ENCODE measurements at places on chromosomes 1 and 21.

DNA sequence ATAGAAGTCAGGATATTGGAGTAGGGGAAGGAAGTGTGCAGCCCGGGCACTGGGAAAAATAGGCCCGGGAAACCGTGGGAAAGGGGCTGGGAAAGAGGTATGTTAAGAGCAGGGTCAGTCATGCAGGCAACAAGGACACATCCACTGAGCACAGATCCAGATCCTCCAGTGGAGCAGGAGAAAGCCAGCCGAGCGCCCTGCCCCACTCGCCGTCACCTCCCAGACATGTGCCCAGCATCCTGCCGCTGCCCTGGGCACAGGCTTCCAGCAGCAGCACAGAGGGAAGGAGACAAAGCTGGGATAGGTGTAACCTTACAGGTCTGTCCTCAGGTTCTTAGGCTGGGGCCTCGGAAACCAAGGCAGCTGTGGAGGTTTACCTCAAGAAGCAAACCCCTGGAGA is 64.2 kb downstream of the FAM163A start:
- peaks cover 18% of the 10 kb centered on the region for H3K27me3 ChIP-seq
- DNase-seq: no peak
- H3K4me1 ChIP-seq: no peaks in the 10 kb centered on the region
- no peak overlapping the region for H3K27ac ChIP-seq
- H3K36me3 ChIP-seq: no peaks in the 10 kb centered on the region
- no peak overlapping the region for H3K4me3 ChIP-seq

- H3K4me3 ChIP-seq: no peak overlapping the region
- no peak for DNase-seq
- no peak overlapping the region for H3K27ac ChIP-seq
- H3K27me3 ChIP-seq: peaks cover 3% of the 10 kb centered on the region
- H3K36me3 ChIP-seq: no peaks in the 10 kb centered on the region
- H3K4me1 ChIP-seq: peaks cover 5% of the 10 kb centered on the region
Observed at GRCh38 chr1:110850145-110850544, 22.8 kb upstream of the CD53 start.

- no peaks in the 10 kb centered on the region for H3K27me3 ChIP-seq
- no peak overlapping the region for H3K4me3 ChIP-seq
- no peak overlapping the region for H3K27ac ChIP-seq
- no peak for DNase-seq
- peaks cover 7% of the 10 kb centered on the region for H3K4me1 ChIP-seq
- no peaks in the 10 kb centered on the region for H3K36me3 ChIP-seq
Observed at GRCh38 chr1:96487971-96488370, 233.6 kb upstream of the PTBP2 start.

DNA sequence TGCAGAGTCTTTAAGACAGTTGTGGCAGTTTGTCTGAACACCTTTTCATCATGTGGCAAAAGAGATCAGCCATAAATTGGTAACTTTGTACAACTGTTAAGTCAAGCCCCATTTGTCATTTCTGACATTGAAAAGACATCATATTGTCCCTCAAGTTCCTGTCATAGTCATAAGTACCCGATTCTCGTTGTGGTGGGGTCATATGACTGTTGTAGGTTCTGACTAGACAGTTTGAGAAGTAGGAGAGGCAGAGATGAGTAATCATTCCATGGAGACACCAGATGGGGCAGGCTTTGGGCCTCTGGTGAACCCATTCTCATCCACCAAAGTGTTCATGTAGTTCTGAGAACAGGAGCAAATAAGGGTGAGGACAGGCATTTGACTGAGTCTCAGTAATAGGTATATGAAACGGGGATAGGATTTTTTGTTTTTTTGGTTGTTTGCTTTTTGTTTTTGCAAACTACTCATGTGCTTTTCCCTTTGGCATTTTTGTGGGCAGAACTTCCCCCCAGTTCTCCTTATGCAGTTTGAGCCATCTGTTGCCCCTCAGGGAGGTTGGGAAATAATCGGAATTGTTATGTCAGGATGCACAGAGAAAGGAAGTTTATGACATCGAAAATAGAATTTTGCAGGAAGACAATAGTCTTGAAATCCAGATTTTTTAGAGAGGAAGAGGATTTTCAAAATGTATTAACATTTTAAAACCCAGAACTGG is 86.9 kb upstream of the KCNE2 start:
- H3K36me3 ChIP-seq: no peaks in the 10 kb centered on the region
- no peaks in the 10 kb centered on the region for H3K27me3 ChIP-seq
- no peak overlapping the region for H3K4me3 ChIP-seq
- H3K27ac ChIP-seq: no peak overlapping the region
- no peak for DNase-seq

- H3K4me3 ChIP-seq: peak overlapping the region; percentile 74
- H3K36me3 ChIP-seq: peaks cover 5% of the 10 kb centered on the region
- no peak overlapping the region for H3K27ac ChIP-seq
- peaks cover 6% of the 10 kb centered on the region for H3K27me3 ChIP-seq
- no peak for DNase-seq
- peaks cover 35% of the 10 kb centered on the region for H3K4me1 ChIP-seq
Observed at GRCh38 chr1:169890761-169891538, 2.7 kb downstream of the SCYL3 start.

DNA sequence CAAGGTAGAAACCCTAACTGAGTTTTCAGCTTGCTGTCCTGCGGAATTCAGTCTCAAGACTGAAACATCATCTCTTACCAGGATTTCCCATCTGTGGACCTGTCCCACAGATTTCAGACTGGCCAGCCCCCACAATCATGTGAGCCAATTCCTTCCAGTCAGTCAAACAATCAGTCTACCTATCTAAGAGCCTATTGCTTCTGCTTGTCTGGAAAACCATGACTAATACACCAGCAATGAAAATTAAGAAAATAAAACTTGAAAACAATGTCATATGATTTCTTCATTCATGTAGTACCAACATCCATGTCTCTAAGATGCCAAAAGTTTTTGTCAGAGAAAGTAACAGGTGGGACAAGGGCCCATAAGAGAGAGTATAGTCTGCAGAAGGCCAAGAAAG is 57.6 kb upstream of the CRB1 start:
- H3K36me3 ChIP-seq: no peaks in the 10 kb centered on the region
- DNase-seq: no peak
- H3K4me1 ChIP-seq: no peaks in the 10 kb centered on the region
- H3K4me3 ChIP-seq: no peak overlapping the region
- peaks cover 4% of the 10 kb centered on the region for H3K27me3 ChIP-seq

DNA sequence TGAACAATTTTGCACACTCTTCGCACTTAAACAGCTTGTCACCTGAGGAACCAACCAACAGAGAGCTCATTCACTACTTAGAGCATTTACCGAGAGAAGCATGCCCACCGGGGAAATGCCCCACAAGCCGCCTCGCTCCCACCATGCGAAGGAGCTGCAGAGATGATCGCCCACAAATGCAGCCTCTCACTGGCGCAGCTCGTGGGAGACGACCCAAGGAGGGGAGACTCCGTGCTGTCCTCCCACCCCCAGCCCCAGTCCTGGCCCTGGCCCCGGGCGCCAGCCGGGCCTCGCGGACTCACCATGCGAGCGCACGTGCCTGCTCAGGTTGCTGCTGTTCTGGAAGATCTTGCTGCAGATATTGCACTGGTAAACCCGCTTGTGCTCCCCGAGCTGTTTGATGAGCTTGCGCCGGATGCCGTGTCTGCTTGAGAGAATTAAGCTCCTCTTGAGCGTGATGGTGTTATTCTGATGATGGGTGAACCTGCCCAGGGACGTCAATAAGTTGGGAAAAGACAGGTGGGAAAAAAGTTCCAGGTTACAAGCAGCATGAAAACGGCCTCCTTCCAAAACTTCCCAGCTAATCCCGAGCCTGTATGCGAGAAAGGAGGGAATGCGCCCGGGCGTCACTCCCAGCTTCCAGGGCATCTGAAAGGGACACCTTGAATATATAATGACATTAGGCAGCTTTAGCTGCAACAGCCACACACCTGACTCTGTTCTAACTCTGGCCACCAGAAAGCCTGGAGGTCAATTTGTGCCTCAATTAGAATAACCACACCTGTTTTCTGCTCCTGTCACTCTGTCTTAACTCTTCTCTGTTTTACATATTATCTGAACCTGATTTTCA is 42.8 kb downstream of the PRDM15 start:
- no peaks in the 10 kb centered on the region for H3K4me1 ChIP-seq
- no peak for DNase-seq
- peaks cover 19% of the 10 kb centered on the region for H3K36me3 ChIP-seq

GRCh38 chr1:37944086-37944763 is 2.6 kb downstream of the INPP5B start:
- DNase-seq: no peak
- H3K36me3 ChIP-seq: no peaks in the 10 kb centered on the region
- peaks cover 3% of the 10 kb centered on the region for H3K27me3 ChIP-seq
- H3K4me1 ChIP-seq: peaks cover 15% of the 10 kb centered on the region
- no peak overlapping the region for H3K27ac ChIP-seq

DNA sequence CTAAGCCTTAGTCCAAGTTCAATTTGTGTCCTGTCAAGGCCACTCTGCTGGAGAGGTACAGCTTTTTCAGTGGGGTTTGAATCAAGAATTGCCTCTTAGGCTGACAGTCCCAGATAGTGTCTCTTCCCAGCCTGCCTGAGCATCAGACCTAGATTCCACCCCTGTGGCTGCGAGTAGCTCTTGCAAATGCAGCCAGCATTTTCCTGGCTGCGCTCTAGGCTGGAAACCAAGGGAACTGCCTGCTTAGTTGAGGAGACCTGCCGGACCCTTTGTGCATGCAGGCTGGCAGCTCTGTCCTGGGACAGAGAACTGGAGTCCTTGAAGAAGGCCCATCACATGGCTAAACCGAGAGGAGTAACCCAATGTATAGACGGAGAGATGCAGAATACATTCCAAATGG is 293.7 kb downstream of the PCP4 start:
- no peak overlapping the region for H3K4me3 ChIP-seq
- H3K27ac ChIP-seq: no peak overlapping the region
- no peak for DNase-seq
- H3K27me3 ChIP-seq: peaks cover 3% of the 10 kb centered on the region
- H3K4me1 ChIP-seq: no peaks in the 10 kb centered on the region
- no peaks in the 10 kb centered on the region for H3K36me3 ChIP-seq

DNA sequence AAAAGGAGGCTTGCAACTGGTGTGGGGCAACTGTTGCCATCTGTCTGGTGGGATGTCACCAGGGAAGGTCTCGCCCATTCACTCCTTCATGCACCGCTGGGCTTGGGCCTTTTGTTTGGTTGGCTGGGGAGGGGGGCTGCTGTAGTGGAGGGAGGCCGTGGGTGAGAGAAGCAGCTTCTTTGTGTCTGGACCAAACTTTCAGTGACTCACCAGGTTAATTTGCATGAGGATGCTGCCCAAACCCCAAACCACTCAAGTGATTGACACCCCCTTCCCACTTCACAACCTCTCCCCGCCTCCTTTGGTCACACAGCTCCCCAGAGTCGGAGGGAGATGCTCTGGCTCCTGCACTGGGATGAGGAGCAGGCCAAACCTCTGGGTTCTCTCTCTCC is 19.7 kb downstream of the BTG2 start:
- no peak for DNase-seq
- peak overlapping the region; percentile 36 for H3K27ac ChIP-seq
- H3K4me1 ChIP-seq: peaks cover 76% of the 10 kb centered on the region
- peaks cover 5% of the 10 kb centered on the region for H3K36me3 ChIP-seq

GRCh38 chr1:241553886-241554592 is 21.9 kb downstream of the KMO start:
- H3K36me3 ChIP-seq: no peaks in the 10 kb centered on the region
- no peaks in the 10 kb centered on the region for H3K4me1 ChIP-seq
- H3K27me3 ChIP-seq: peaks cover 1% of the 10 kb centered on the region
- H3K27ac ChIP-seq: no peak overlapping the region
- no peak for DNase-seq

GRCh38 chr1:2628191-2628932 is 4.5 kb downstream of the MMEL1 start:
- no peak overlapping the region for H3K4me3 ChIP-seq
- no peak overlapping the region for H3K27ac ChIP-seq
- H3K27me3 ChIP-seq: peaks cover 22% of the 10 kb centered on the region

DNA sequence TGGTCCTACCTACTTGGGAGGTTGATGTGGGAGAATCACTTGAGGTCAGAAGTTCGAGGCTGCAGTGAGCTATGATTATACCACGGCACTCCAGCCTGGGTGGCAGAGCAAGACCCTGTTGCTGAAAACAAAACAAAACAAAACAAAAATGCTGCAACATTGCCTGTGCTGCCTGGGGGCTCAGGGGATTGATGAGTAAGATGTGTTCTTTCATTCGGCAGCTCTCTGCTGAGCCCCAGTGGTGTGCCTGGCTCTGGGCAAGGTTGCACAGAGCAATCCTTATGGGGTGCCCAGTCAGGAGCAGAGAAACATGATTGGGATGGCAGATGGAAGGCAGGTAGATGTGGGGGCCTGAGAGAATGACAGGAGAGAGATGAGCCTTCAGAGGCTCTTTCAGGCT is 28.6 kb upstream of the KDM4A start:
- H3K27me3 ChIP-seq: peaks cover 7% of the 10 kb centered on the region
- peaks cover 28% of the 10 kb centered on the region for H3K36me3 ChIP-seq
- H3K4me1 ChIP-seq: peaks cover 4% of the 10 kb centered on the region
- H3K4me3 ChIP-seq: no peak overlapping the region

- H3K4me3 ChIP-seq: no peak overlapping the region
- H3K27ac ChIP-seq: no peak overlapping the region
- peaks cover 4% of the 10 kb centered on the region for H3K4me1 ChIP-seq
Observed at GRCh38 chr21:34983680-34984086, 65.4 kb downstream of the RUNX1 start.

DNA sequence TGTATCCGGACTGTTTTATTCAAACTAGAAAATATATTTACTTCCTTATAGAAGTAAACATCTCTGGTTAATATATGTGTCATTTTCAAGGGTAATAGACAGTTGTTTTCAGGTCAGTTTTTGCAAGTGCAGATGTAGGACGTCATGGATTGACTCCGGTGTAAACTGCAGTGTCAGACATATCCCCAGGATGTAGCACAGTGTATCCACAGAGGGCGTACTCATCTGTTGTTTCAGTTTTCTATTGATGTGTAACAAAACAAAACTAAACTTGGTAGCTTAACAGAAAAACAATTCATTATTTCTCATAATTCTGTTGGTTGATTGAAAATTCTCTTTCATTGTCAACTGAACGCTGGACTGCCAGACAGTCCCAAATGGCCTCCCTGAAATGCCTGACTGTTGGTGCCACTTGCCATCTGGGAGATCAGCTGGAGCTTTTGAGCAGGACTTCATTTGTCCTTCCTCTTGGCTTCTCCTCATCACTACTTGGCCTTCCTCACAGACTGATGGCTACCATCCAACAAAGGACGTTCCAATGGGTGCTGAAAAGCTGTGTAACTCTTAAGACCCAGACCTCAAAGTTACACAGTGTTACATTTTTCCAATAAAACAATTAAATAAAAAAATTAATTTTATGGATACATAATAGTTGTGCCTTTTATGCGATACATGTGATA is 181.6 kb downstream of the NCAM2 start:
- no peak for DNase-seq
- H3K4me1 ChIP-seq: no peaks in the 10 kb centered on the region
- H3K36me3 ChIP-seq: no peaks in the 10 kb centered on the region
- H3K4me3 ChIP-seq: no peak overlapping the region

DNA sequence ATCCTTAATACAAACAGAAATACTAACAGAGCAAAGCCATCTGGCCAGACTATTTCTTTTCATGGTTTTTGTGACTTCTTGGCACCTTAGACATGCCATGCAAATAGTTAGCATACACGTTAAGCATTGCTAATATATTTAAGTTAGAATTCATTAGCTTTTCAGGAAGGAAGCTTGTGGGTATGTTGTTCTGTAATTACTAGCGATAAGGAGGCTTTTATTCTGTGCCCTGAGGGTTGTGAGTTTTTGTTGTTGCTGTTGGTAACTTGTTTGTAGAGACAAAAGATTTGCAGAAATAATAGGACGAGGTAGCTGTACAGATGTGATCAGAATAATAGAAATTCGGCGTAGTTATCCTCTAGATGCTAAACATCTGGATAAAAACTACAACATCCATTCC is 305.3 kb downstream of the TM2D1 start:
- peaks cover 2% of the 10 kb centered on the region for H3K27me3 ChIP-seq
- H3K4me1 ChIP-seq: peaks cover 21% of the 10 kb centered on the region
- no peak for DNase-seq
- peak overlapping the region; percentile 26 for H3K27ac ChIP-seq
